ENCODE measurements at places on chromosomes 16 and 17.

DNA sequence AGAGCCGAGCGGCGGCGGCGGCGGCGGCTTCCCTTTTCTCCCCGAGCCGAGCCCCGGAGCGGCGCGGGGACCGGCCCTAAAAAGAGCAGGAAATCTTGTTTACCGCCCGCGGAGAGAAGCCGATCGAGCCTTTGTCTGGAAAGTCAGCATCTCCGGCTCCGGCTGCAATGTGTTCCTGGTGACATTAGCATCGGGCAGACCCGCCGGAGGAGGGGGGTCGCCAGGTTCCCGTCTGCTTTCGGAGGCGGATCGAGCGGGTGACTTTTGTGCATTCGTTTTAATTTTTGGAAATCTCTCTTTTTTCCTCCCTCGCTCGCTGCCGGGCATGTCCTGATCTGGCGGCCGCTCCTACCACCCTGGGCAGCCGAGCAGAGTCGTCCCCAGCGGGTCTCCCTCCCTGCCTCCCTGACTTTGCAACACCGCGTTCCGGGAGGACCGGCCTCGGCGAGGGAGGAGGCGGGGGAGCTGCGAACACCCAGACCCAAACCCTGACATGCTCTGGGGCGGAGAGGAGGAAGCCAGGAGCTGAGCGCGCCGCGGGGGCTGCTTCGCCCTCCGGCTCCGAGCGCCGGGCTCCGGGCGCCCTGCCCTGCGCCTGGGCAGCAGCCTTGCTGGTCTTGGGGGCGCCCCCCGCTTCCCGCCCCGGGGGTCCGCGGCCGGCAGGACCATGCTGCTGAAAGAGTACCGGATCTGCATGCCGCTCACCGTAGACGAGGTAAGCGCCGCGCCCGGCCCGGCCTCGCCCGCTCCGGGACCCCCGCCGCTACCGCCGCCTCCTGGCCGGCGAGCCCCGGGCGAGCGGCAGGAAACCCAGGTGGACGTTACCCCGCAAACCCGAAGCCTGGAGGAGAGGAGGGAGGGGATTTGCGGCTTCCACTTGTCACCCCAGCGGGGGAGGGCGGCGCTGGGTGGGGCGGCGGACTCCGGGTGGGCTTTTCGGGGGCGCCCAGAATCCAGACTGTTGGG, 690 bp downstream of the PITPNC1 start:
- no peak for DNase-seq

DNA sequence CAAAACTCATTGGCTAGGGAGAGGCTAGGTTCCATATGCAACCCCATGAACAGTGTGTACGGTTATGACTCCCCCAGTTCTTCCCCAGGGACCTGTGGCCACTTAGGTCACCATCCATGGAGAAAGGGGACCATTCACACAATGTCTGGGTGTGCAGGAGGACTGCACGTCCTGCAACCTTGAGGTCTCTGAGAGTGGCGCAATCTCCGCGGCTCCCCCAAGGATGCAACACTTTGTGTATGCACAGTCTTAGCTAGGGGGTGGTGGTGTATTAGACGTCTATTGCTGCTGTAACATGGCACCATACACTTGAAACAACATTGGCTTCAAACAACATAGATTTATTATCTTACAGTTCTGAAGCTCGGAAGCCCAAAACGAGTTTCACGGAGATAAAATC, 65.6 kb upstream of the CBX4 start:
- DNase-seq: no peak

DNA sequence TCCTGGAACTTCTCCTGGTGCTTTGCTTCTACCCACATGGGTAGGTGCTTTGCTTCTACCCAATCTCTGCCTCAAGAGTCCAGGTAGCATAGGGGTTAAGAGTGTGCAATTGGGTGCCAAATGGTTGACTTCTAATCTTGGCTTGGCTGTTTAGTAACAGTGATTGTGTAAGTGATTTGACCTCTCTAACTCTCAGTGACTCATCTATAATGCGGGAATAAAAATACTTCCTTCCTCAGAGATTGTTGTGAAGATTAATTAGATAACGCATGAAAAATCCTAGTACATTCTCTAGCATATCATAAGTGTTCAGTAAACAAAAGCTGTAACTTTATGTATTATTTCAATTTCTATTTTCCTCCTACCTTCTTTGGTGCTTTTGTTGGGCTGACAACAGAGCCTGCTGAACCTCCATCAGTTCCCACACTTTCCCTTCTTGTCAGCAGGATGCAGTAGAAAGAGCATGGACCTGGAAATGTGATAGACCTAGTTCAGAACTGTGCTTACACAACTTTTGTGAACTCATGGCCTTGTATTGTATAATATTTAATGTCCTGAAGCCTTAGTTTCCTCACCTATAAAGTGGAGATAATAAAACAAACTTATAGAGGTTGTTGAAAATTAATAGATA, 72.9 kb upstream of the SMIM36 start:
- DNase-seq: no peak

DNA sequence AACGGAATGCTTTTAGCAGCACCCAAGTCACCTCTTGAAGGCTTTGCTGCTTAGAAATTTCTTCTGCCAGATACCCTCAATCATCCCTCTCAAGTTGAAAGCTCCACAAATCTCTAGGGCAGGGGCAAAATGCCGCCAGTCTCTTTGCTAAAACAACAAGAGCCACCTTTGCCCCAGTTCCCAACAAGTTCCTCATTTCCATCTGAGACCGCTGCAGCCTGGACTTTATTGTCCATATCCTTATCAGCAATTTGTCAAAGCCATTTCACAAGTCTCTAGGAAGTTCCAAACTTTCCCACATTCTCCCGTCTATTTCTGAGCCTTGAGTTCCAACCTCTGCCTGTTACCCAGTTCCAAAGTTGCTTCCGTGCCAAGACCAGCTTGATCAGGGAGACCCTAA, 27.4 kb downstream of the TMC6 start:
- no peak for DNase-seq

DNA sequence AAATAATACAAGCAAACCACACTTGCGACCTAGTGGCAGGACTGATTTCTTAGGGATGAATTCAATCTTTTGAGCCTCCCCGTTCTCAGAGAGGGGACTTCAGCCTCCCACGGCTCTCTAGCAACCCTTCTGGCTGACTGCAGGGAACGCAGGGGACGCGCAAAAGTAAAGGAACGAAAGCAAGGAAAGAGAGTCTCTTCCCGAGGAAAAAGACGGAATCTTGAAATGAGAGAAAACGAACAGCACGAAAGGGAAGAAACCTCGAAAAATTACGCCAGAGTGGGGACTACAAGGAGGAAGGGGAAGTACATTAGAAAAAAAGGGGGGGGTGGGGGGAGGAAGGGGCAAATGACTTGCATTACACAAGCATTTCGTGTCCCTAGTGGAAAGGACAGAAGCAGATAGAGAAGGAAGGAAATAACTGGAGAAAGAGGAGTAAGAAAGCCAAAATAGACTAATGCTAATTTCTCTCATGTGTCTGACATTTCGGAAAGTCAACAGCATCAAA, 1.2 kb downstream of the GRB2 start:
- no peak for DNase-seq

- no peak for DNase-seq
Measured at GRCh38 chr17:48883171-48883570, 9.4 kb upstream of the ATP5MC1 start.

DNA sequence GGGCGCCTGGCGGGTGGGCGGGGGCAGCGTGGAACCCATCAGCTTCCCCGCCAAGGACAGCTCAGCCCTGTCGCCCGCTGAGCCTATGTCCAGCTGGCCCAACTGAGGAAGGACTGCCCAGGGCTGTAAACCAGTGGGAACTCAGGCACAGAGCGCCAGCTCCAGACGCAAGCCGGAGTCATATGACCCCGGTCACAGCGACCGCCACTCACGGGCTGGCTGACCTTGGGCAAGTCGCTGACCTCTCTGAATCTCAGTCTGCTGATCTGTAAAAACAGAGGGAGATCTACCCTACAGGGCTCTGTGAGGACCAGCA, 170.0 kb downstream of the C16orf78 start:
- no peak for DNase-seq

DNA sequence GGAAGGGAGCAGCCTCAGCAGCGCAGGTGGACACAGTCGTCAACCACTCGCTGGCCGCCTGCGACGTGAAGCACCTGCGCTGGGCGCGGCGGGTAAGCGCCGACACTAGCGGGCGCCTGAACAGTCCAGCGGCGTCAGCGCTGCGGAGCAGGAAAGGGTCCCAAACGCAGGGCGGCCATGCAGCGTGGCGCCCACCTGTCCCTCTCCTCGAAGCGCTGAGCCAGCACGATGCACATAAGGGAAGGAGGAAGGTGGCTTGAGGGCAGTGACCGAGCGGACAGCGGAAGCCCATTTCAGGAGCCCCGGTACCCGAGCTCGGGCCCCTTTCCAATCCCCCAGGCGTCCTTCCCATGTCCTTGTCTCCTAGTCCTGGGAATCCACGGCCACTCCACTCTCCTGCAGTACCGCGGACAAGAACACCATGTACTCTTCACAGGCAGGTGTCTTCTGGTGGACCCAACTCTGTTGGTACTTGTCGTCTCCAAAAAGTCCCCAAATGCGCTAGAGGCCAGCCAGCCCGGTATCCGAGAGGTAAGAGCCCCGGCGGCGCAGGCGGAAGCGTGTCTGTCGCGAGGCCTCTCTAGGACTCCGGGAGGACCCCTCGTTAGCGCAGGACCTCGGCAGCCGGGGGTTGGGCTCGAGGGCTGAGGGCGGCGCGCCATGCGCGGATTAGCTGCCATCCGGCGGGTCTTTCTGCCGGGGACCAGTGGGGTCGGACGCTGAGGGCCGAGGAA, 14.4 kb downstream of the ZNF232 start:
- DNase-seq: no peak

DNA sequence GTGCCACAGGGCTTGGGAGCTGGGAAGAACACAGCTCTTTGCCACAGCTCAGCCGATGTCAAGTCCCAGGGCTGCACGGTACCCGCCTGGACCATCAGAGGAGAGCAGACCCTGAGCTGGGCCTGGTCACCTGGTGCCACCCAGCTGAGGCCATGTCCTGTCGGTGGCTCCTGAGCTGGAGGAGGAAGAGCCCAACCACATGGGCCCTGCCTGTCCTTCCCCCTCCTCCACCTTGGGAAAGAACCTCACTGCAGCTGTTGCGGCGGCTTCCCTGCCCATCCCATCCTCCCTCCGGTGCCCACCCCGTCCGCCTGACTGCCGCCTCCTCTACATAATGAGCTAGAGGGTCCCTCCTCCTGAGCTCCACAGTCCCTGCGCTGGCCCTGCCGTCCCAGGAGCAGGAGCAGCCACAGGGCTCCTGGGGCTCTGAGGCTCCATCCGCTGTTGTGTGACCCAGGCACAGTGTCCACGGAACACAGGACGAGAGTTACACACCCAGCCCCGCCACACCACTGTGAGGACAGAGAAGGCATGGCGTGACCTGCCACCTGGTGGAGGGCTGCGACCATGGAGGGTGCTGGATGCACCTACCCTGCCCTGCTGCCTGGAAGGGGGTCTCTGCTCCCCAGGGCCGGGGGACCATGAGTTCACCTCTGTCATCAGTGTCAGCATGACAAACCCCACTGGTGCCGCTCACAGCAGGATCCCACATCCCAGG, 21.4 kb upstream of the CHMP6 start:
- no peak for DNase-seq

- DNase-seq: no peak
Measured at GRCh38 chr17:49509588-49509917, 14.5 kb downstream of the NGFR start.

GRCh38 chr16:55964923-55965475, 89.8 kb upstream of the CES5A start:
- no peak for DNase-seq

DNA sequence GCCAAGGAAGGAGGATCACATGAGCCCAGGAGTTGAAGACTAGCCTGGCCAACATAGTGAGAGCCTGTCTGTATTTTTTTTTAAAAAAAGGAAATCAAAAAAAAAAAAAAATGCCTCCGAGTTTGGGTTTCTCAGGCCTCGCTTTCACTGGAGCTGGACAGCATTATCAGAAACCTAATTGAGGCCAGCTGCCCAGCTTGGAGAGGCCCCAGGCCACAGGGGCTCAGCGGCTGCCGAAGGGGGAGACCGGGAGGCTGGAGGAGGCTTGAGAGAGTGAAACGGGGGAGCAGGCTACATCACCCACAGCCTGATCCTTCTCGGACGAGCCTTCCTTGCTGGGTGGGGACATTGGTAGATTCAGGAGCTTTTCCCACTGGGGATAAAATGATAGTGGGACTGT, 5.1 kb downstream of the TTYH2 start:
- no peak for DNase-seq

GRCh38 chr16:46973996-46974324, 486 bp upstream of the DNAJA2 start:
- no peak for DNase-seq

DNA sequence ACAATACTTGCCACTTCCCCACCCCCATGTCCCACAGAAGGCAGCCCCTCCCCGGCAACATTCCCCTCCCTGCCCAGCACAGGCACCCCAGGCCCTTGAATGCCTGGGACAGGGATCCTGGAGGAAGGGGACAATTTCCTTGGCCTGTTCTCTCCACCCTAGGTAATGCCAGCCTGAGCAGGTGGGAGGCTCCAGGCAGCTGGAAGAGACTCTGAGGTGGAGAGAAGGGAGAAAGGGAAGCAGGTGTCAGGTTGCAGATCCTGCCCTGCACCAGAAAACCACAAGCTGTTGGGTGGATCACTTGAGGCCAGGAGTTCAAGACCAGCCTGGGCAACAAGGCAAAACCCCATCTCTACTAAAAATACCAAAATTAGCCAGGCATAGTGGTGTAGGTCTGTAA, 8.9 kb downstream of the MPP2 start:
- DNase-seq: no peak

- no peak for DNase-seq
Measured at GRCh38 chr17:29870836-29871465, 59.1 kb downstream of the SSH2 start.

GRCh38 chr17:68564415-68565111, 36.6 kb downstream of the FAM20A start:
- no peak for DNase-seq

Measured in nucleus accumbens (tissue), 56 donors.